ENCODE measurements at places on chromosomes 5 and 9. TPM values are rescaled to one million over a fixed set of nuclear protein-coding genes. Genes with fewer than 3 reads are reported as not detected.

Gene RLN2
- total RNA-seq, result 1.7 TPM

Gene ANKRD20A1
- total RNA-seq, result 2.1 TPM

Gene SPINK1
- 2.8 TPM for total RNA-seq

DNA sequence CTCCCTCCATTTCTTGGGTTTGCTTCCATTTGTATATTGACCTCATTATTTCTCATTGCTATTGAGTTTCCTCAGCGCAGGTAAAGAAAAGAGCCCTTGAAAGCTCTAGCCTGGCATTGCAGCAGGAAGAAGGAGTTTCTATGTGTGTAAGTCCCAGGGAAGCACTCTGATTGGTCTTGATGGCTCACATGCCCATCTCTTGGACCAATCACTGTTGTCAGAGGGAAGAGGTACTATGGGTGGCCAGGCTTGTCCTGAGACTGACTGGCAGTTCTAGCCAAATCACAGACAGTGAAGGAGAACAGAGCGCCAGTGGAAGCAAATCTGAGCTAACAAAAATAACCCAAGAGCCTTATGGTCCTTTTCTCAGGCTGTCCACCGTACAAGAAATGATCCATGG lies 219.0 kb downstream of the PAX5 start:
- no peak for DNase-seq

DNA sequence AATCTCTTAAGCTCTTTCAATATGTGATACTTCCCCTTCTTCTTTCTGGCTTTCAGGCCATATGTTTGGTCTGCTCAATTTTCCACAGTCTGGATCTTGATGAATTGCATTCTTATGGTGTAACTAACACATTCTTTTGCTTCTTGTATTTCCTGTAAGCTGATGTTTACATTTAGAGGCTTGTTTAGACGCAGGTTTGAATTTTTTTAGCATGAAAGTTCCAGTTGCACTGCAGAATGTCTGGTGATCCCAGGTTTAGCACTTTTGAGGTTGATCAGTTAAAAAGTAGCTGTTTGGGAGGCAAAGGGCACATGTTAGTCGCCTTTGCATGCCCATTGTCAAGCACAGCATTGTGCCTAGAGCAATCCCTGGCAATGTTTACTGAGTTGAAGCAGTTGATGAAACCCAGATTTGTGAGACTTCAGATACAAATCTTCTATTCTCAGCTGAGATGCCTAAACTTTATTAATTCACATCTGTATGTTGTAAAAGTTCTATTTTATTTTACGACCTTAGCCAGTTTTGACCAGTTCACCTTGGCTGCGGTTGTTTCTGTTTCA lies 59.6 kb upstream of the SPATA31C2 start:
- DNase-seq, result no peak

DNA sequence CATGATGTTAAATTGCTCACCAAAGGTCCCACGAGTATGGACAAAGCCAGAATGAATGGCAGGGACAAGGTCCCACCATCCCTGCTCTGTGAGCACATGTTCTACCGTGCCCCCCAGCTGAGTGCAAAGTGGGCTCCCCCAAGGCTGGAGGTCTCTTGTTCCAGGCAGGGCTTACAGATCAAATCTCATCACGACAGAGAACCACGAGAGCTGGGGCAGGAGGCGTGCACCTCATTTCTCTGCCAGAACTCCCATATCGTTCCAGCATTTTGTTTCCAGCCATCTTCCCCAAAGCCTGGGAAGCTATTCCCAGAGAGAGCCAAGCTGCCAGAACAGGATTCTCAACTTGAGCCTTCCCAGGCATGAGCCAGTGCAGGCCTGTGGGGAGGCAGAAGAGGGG lies 108.5 kb downstream of the ZNF354C start:
- peak; percentile 15 for DNase-seq

Data from heart left ventricle (tissue), 16 donors.